Testis (tissue), 5 donors: ENCODE measurements at places on chromosomes 16 and 17.

- peak; percentile 88 for DNase-seq
Observed at GRCh38 chr16:46853713-46854443, 22.9 kb upstream of the C16orf87 start.

GRCh38 chr16:79805621-79806020 is 205.1 kb upstream of the MAF start:
- no peak for DNase-seq

DNA sequence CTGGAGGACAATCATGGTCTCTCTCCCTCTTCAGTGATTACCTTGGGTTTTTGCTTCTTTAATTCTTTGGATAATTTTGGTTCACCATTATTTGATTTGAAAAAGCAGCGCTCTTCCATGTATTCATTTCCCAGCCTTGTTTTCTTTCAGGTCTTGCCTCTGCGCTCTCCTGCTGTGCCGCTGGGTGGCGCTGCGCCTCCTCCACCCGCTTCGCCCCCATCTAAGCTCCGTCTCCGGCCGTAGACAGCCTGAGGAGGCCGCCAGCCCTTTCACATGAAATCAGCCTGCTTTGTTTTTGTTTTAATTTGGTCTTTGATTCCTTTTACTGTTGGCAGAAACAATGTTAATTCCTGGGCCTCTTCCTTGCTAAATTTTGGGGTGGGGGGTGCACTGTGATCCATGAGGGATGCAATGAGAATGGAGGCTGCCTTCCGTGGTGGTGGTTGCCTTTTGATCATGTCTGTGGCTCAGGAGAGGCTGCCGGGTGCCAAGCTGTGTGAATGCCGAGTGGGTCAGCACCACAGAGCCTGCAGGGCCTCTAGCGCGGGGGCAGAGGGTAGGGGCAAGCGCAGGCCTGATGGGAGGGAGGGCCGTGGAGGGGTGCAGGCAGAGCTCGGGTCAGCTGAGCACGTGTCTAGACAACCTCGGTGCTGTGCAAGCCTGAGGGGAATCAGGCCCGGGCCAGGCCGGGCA is 64.1 kb downstream of the PLD6 start:
- DNase-seq: peak; percentile 70

DNA sequence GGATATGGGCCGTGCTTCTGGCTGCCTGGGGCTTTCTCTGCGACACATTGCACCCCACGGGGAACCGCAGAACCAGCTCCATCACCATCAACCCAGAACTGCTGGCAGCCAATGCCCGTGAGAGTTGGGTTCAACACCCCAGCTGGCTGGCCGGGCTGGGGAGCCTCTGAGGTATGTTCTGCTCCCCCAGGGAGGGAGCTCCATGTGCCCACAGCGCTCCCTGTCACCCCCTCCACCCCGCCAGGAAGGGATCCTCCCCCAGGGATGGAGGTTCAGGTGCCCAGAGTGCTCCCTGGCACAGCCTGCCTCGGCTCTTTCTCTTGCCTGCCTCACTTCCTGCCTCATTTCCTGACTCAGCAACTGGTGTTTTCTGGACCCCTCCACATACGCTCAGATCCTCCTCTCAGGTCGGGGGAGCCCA is 24.2 kb upstream of the MPRIP start:
- DNase-seq: no peak

DNA sequence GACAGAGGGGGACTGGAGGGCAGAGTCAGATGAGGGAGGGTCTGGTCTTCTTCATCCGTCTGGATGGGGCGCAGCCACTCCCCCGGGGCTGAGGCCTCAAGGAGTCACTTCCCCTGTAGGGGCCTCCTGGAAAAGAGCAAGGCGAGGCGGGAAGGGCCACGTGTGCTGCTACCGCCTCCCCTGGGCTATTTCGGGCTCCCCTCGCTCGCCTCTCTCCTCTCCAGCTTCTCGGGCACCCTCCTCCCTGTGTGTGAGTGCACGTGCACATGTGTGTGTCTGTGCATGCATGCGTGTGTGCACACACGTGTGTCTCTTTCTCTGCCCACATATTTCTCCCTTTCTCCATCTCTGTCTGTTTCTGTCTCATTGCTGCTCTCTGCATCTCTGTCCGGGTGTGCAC is 10.1 kb downstream of the GSG1L start:
- no peak for DNase-seq

DNA sequence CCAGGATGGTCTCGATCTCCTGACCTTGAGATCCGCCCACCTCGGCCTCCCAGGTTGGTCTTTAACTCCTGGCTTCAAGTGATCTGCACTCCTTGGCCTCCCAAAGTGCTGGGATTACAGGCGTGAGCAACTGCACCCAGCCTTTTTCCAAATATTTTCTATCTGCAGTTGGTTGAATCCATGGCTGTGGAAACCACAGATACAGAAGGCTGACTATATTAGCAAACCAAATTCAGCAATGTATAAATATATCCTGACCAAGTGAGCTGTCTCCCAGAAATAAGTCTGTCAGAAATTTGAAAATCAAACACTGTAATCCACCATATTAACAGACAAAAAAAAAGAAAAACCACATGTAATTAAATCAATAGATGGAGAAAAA is 9.6 kb downstream of the CFDP1 start:
- no peak for DNase-seq

DNA sequence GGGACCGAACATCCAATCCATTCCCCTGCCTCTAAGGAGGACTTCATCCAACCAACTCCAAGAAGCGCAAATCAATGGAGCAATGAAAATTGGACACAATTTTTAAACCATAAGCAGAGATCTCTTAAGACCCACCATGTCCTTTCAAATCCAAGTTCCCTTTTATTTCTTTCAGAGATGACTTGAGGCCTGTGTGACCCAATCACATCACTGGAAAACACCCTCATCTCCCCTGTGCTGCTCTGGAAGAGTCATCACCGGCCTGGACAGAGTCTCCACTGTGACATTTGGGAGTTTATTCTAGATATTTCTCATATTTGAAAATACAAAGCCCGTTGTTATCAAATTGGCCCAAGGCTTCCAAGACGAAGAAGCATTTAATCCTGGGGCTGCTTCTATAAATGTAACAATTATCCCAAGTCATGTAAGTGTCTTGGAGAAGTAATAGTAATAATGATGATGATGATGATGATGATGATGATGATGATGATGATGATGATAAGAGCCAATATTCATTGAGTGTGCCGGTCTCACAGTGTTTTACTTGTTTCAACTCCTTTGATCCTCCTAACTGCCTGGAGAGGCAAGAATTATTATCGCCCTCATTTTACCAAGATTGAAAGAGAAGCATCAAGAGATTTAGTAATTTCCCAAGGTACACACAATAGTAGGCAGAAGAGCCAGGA is 72.1 kb downstream of the COPRS start:
- DNase-seq: no peak

GRCh38 chr16:12420661-12421209 is 383.0 kb downstream of the CPPED1 start:
- no peak for DNase-seq

DNA sequence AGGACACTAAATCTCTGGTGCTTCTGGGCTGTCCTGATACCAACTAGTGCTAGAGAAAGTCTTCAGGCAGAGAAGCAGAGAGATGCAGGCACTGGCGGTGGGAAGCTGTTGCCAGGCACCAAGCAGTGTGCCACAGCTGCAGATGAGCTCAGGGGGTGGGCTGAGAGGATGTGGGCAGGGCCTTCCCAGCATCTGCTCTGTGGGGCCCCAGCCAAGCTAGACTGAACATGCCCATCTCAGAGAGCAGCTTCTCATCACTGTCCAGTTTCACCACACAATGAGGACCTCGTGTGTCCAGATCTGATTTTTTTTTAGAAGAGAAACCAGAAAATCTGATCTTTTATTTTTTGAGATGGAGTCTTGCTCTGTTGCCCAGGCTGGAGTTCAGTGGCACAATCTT is 17.1 kb downstream of the PSKH1 start:
- no peak for DNase-seq

- no peak for DNase-seq
Observed at GRCh38 chr16:12317121-12317810, 340.7 kb downstream of the SNX29 start.

- DNase-seq: no peak
Observed at GRCh38 chr17:43601280-43602039, 55.3 kb upstream of the ETV4 start.

GRCh38 chr17:62093188-62094155 is 28.4 kb upstream of the MED13 start:
- DNase-seq: no peak

DNA sequence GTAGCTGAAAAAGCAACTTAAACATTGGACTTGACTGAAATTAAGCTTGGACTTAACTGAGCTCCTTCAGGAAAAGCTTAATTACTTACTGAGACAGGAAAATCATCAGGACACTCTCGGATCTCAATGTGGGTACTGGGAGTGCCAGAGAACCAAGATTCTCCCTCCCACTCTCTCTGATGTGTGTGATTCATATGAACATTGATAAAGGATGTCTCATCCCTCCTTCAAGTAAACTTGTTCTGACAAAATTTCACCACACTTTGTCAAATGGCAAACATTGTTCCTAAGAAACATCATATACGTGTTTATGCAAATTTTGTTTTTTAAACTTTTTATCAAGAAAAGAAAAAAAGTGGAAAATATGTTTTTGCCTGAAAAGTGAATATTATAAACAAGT is 4.1 kb upstream of the SLFN5 start:
- DNase-seq: no peak

- peak; percentile 77 for DNase-seq
Observed at GRCh38 chr16:50591800-50592771, 43.9 kb downstream of the NKD1 start.

GRCh38 chr16:19424478-19424877 is 6.8 kb downstream of the TMC5 start:
- no peak for DNase-seq

DNA sequence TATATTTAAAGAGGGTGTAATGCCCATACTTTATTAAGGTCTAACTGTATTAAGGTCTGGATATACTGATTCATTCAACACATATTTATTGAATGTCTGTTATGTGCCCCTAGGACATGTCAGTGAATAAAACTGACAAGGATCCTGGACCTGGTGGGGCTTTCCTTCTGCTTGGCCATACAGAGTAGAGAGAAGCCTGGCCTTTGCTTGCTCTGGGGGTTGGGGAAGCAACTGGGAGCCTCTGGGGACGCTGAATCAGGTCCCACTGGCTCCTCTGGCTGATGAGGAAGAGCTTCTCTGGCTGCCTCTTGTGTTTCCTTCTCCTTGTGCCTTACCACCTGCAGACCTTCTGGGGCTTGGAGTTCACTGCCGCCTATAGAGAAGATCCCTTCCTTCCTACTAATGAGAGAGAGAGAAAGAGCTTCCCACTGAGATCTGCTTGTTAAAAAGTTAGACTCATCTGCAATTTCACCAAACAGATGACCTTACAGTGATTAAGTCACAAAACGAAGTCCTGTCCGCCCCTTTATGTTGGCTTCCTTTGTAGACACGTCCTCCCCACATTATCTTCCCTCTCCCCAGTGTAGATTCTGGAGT is 49.7 kb downstream of the MSI2 start:
- DNase-seq: no peak

GRCh38 chr17:80254396-80255251 is 6.0 kb upstream of the RNF213 start:
- DNase-seq: no peak

- no peak for DNase-seq
Observed at GRCh38 chr17:2194889-2195335, 108.7 kb downstream of the SMG6 start.

GRCh38 chr16:19153876-19154275 is 14.2 kb upstream of the SYT17 start:
- DNase-seq: no peak

- DNase-seq: no peak
Observed at GRCh38 chr16:19479302-19479721, 42.6 kb downstream of the GDE1 start.

DNA sequence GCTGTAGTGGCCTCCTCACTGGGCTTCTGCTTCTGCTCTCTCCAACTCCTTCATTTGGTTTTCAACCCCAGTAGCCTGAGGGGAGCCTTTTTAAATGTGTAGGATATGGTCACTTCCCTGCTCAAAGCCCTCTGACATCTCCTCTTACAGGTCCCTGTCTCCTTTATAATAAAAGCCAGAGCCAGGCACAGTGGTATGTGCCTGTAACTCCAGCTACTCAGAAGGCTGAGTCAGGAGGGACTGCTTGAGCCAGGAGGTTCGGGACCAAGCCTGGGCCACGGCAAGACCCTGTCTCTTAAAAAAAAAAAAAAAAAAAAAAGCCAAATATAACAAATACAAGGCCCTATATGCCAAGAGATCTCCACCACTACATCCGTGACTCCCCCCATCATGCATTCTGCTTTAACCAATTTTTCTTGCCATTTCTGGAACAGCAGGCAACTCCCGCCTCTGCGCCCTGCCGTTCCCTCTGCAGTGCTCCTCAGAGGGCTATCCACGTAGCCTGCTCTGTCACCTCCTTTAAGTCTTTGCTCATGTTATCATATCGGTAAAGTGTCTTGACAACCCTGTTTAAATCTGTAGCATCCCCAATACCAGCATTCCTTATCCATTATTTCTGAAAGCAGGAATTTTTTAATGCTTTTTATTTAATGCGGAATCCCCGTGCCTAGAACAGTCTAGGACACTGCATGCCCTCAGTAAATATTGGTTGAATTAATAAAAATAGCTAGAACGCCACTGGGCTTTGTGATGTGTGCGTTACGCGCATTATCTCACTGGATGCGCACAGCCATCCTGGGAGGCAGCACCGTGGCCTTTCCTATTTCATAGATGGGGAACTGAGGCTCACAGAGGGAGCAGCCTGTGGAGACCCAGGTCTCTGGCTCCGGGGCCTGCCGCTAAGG is 9.5 kb downstream of the ZNF771 start:
- no peak for DNase-seq

- DNase-seq: no peak
Observed at GRCh38 chr17:3658784-3659449, 9.5 kb downstream of the TAX1BP3 start.

DNA sequence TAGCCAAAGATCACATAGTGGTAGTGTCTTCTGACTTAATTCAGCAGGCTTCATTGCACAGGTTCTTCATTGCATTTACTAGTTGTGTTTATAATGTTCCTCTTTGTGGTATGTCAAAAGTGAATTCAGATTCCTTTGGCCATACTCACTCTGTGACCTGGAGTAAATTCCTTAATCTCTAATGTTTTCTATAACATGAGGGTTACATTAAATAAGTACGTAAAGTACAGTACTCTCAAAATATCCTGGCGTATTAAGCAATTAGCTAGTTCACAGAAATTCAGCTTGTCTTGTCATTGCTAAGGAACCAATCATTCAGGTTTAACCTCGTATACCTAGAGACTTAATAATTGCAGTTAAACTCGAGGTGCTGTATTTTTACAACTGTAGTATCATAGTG is 4.2 kb downstream of the RPS6KB1 start:
- no peak for DNase-seq

DNA sequence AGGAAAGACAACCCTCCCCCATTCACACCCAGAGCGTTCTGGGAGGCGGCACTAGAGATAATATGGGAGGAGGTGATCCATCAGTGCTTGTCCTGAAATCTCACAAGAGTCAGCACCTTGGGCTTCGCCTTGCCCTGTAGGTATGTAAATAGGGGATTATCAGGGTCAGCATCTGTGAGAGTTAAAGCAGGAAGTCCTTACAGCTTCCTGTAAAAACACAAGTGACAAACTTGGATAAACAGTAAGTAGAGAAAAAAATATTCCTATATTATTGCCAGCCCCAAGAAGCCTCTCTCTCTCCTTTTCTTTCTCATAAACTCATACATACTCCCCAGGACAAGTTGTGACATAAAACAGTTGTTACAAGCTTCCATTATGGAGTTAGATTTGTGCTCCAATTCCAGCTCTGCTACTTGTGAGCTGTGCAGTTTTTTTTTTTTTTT is 187.7 kb downstream of the MAF start:
- no peak for DNase-seq
